ENCODE measurements at places on chromosomes 12 and 14.

GRCh38 chr12:110501399-110501751 lies 536 bp downstream of the VPS29 start:
- DNase-seq: no peak

DNA sequence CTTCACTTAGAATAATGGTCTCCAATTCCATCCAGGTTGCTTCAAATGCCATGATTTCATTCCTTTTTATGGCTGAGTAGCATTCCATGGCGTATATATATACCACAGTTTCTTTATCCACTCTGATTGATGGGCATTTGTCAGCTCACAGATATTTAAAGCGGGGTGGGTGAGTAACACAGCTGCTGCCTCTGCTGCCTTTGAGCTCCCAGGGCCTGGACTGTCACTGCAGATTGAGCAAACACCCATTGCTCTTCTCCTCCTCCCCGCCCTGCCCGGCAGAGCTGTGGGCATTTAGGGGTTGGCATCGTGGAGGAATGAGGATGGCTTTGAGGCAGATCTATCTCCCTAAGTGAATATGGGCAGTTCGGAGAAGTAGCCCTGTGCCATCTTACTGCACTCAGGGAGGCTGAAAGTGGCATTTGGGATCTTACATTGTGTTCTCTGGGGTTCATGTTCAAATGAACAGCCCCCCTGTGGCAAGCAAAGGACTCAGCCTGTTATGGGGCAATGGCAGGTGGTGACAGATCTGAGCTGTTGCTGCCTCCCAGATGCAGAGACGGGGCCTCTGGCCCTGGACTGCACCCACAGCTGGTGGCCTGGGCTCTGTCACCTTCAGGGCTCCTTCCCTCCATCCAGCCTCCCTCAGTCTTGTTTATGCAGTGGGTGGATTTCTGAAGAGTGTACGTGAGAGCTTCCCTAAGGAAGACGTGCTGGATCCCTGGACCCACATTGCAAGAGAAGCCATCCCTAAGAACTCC lies 4.9 kb downstream of the RFLNA start:
- no peak for DNase-seq

- no peak for DNase-seq
Observed at GRCh38 chr12:1583421-1584078, 10.8 kb downstream of the FBXL14 start.

DNA sequence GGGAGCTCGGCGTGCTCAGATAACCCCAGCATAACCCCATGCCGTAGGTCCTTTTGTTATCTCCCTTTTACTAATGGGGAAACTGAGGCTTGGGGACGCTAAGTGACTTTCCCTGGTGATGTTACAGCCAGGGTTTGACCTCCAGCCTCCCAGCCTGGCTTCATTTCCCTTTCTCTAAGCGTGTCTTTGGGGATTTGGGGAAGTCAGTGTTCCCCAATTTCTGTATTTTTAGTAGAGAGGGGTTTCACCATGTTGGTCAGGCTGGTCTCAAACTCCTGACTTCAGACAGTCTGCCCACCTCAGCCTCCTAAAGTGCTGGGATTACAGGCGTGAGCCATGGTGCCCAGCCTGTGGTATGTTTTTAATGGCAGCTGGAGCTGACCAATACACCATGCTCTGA lies 85.4 kb downstream of the PHETA1 start:
- DNase-seq: no peak

GRCh38 chr12:111393700-111394300 lies 11.9 kb upstream of the SH2B3 start:
- DNase-seq: no peak

GRCh38 chr12:64739778-64740177 lies 19.4 kb downstream of the GNS start:
- DNase-seq: no peak

GRCh38 chr14:102809870-102810269 lies 32.6 kb downstream of the TRAF3 start:
- no peak for DNase-seq

DNA sequence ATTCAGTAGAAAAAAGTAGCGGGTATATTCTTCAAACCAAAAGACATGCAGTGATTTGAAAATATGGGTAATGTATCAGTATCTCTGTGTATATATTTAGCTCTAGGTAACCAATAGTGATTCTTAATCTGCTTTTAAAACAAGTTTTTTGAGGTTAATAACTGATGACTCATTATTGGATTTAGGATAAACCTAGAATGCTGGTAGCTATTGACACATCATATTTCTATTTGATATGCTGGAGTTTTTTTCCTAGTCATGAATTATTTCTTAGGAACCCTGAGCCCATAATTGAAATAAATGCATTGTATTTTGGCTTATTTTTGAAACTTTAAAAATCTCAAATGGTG lies 15.5 kb downstream of the ARF6 start:
- DNase-seq: no peak

DNA sequence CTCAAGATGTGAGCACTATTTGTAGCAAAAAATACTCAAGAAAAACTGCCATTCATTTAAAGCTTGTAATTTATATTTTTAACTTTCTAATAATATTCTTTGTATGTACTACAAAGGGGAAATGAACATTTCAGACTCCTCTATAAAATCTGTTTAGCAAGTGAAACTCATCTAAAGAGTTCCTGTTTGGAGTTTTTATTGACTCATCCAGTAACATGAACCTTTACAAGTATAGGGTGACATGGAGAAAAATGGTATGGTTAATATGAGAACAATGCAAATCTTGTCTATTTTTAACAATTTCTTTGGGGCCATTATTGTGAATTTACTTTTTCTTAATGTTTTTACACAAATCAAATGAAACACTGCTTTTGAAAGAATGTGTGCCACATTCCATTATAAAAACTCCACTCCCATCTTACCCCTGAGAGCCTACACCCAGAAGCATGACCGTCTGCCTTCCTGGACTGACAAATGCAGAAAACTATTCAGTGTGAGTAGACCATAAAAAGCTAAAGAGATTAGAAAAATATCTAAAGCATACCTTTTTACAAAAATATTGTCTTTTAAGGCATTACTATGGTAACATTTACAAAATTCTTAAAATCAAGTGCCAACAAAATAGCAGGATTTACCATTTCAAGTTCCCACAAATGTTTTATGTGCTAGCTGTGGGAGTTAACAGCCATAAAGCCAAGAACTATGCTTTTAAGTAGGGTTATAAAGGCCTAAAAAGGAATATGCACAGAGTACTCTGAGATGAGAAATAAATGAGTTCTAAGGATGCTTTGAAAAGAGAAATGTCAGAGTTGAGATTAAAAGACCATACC lies 144.0 kb downstream of the ADAMTS20 start:
- DNase-seq: no peak

All from stimulated activated CD8-positive, alpha-beta memory T cell treated with anti-CD3 and anti-CD28 coated beads, Interleukin-4, amount 100 ng/mL, for 1 hour (primary cell).